ENCODE measurements at places on chromosomes 6 and 20. TPM values are rescaled to one million over a fixed set of nuclear protein-coding genes. Genes with fewer than 3 reads are reported as not detected.

DNA sequence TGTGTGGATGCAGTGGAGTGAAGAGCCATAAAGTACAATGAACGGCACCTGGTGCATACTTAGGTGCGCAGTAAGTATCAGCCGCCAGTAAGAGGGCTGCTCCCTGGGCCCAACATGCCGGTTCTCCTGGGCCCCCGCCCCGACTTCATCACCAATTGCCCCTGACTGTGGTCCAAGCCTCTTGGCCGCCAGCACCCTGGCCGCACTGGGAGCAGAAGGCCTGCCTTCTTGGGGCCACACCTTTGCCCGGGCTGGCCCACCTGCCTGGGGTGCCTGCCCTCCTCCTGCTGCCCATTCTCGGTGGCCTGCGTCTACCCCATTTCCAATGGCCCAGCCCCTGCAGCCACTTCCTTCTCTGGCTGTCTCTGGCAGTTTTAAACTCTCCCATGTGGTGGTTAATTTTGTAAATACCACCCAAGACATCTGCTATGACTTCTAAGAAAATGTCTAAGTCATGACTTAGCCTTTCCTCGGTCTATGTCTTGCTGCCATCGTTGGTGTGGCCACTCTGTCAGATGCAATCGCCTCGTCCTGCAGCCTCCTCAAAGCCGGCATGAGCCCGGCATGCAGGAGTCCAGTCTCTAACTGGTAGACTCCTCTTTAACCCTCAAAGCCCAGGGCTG, 36.8 kb downstream of the PMEPA1 start:
- no peak for DNase-seq
- no peak overlapping the region for H3K4me3 ChIP-seq
- H3K36me3 ChIP-seq: no peaks in the 10 kb centered on the region
- no peaks in the 10 kb centered on the region for H3K4me1 ChIP-seq

DNA sequence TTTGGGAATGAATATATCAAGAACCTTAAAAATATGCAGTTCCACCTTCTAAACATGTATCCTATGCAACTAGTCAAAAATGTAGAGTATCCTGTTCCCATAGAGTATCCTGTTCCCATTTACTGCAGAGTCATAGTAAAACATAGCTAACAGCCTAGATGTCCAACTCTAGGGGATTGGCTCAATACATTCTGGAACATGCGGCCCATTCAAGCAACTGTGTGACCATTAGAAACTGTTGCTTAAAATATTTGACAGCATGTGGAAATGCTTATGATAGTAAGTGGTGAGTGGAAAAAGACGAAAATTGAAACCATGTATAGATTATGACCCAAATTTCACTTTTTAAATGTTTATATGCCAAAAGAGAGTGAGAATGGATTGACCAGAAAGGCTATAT, 11.2 kb downstream of the FOXP4 start:
- H3K4me1 ChIP-seq: peaks cover 15% of the 10 kb centered on the region
- no peak overlapping the region for H3K4me3 ChIP-seq
- no peak overlapping the region for H3K27ac ChIP-seq
- no peaks in the 10 kb centered on the region for H3K36me3 ChIP-seq

- H3K4me1 ChIP-seq: no peaks in the 10 kb centered on the region
- no peak overlapping the region for H3K27ac ChIP-seq
- no peaks in the 10 kb centered on the region for H3K27me3 ChIP-seq
- no peaks in the 10 kb centered on the region for H3K36me3 ChIP-seq
Observed at GRCh38 chr20:51132279-51132678, 109.4 kb upstream of the KCNG1 start.

DNA sequence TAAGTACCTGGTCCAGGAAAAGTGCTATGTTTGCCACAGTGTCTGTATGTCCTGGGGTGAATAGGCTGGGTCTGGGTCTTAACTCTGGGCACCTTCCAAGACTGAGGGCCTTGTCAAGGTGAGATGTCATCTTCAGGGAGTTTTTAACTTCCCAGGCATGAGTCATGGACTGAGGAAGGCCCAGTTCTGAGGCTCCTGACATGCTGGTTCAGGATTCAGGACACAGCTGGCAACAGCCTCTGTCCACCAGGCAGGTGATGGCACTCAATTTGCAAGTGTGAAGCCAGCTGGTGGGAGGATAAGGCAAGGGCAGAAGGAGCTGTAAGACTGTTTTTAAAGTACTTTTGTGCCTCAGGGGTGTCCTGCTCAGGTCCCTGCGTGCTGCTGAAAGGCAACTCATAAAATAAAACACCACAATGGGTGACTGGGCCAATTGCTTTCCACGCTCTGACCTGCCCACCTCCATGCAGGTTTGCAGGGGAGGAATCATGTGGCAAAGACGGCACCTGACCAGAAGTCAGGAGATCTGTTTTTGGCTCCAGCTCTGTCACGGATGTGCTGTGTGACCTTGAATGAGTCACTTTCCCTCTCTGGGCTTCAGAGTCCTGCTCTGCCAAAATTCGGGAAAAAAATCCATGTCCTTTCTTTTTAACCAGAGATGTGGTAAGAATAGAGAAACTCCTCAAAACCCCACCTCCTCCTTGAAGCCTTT, 4.9 kb upstream of the PACSIN1 start:
- H3K4me3 ChIP-seq: no peak overlapping the region
- peaks cover 6% of the 10 kb centered on the region for H3K27me3 ChIP-seq
- no peaks in the 10 kb centered on the region for H3K36me3 ChIP-seq
- H3K4me1 ChIP-seq: peaks cover 5% of the 10 kb centered on the region
- no peak for DNase-seq
- no peak overlapping the region for H3K27ac ChIP-seq

DNA sequence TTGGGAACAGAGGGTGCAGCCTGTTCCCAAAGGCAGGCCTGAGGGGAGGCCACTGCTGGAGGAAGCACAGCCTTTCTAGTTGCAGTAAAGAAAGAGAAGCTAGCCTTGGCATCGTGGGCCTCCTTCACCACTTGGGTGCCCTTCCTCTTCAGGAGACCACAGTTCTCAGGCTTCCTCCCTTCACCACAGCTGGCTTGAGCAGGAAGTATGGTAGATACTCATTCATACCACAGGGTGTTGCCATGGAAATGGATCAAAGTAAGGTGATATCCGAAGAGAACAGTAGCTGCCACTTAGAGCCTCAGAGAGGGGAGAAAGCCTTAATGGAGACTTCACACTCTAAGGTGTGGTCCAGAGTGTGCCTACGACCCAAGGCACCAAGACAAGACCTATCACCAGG, 120.4 kb upstream of the RIPOR2 start:
- no peak overlapping the region for H3K4me3 ChIP-seq
- H3K27me3 ChIP-seq: no peaks in the 10 kb centered on the region
- H3K4me1 ChIP-seq: peaks cover 55% of the 10 kb centered on the region
- DNase-seq: peak; percentile 71

DNA sequence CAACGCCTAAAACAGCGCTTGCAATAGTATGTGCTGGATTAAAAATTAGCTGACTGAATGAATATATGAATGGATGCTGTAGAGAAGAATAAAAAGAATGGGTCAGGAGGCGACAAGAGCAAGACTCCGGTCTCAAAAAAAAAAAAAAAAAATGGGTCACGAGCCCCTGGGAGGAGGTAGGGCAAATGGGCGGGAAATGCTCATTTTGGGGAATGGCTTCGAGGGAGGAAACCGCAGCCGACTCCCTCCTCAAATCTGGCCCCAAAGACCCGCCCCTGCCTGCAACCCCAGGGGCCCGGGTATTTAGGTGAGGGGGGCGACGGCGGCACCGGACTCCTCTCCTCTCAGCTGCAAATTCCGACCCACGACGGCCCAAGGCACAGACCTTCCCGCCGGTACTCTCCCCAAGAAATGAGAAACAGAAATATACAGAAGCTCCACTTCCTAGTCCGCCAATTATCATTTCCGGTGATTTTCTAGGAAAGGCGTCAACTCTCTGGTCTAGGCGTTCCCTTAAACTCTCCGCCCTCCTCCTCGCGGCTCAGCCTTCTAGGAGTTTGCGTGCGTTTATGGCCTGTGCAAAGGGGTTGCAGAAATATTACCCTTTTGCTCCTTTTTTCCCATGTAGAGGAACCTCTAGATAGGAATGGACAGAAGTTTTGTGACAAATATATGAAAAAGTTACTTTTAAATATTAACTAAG, at the start of gene ZNF311:
TSS of gene ZNF311 (minus strand) at position 133 of the 703 bp plus-strand sequence. CDS start 1,361 bp downstream, outside the sequence.
- H3K4me1 ChIP-seq: peaks cover 9% of the 10 kb centered on the region
- no peak within 1 kb of the TSS for H3K27ac ChIP-seq
- DNase-seq: peak; percentile 29
- peak within 1 kb of the TSS; percentile 37 for H3K4me3 ChIP-seq
- H3K36me3 ChIP-seq: no peaks in the 10 kb centered on the region

GRCh38 chr20:1539816-1540419, 17.6 kb downstream of the SIRPD start:
- H3K27me3 ChIP-seq: no peaks in the 10 kb centered on the region
- H3K4me1 ChIP-seq: peaks cover 46% of the 10 kb centered on the region
- H3K27ac ChIP-seq: peak overlapping the region; percentile 26
- no peak for DNase-seq

DNA sequence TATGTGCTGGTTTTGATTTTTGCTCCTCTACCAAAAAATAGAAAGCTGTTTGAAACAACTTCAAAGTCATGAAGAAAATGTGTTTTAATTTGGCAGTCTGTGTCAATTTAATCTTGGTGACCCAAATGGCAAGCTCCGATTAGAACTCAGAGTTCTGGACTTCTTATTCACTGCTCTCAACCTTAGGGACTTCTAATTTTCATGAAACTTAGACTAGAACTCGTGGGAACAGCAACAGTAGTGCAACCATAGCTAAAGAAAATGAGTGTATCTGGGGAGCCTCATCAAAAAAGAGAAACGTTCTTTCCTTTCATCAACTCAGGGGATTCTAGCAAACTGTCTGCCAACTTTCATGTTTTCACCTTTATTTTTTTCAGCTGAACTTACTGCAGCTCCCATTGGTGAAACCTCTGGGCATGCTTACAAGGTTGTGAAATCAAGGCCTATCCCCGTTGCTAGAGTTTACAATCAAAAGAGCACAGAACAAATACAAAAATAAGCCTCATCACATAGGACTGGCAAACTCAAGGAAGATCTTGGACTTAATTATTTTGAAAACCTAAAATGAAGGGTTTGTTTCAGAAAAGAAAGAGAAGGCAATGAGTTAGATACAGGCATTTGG, 114.0 kb upstream of the HSF2 start:
- no peaks in the 10 kb centered on the region for H3K4me1 ChIP-seq
- DNase-seq: no peak
- H3K27ac ChIP-seq: no peak overlapping the region
- H3K36me3 ChIP-seq: no peaks in the 10 kb centered on the region
- H3K4me3 ChIP-seq: no peak overlapping the region

DNA sequence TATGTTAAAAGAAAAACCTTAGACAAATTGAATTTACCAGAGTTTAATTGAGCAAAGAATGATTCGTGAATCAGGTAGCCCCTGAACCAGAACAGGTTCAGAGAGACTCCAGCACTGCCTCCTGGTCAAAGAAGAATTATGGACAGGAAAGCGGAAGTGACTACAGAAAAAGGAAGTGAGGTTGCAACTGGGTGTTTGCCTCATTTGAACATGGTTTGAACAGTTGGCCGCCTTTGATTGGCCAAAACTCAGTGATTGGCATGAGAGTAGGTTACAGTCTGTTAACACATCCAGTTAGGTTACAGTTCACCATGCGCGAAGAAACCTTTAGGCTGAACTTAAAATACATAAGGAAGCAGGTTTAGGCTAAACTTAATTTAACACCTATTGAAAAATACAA, 248.8 kb downstream of the TFAP2A start:
- no peaks in the 10 kb centered on the region for H3K4me1 ChIP-seq
- H3K27me3 ChIP-seq: no peaks in the 10 kb centered on the region

GRCh38 chr6:169391473-169392071, 137.9 kb upstream of the THBS2 start:
- H3K4me3 ChIP-seq: no peak overlapping the region
- H3K27ac ChIP-seq: no peak overlapping the region
- DNase-seq: no peak
- no peaks in the 10 kb centered on the region for H3K36me3 ChIP-seq
- H3K4me1 ChIP-seq: no peaks in the 10 kb centered on the region
- H3K27me3 ChIP-seq: no peaks in the 10 kb centered on the region

DNA sequence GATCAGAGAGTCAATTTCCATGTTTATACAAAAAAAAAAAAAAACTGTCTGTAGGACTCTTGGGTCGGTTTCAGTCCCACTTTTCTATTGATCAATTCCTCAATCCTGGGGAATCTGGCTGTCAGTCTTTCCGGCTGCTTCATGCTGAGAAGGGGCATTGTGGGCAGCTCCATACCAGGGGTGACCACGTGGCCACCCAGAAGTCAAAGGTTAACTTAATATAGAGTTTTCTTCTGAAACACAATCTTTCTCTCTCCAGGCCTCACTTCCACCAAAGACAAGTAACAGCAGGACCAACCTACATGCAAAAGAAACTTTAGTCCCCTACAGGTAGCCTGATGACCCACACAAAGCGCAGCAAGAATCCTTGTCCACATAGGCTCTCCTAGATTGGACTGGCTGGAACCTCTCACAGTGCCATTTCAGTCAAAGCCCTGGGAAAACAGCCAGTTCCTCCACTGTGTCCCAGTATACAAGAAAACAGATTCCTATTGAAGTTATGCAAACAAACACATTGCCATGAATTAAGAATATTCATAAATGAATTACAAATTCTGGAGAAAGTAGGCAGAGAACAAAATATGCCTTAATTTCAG, 18.5 kb upstream of the SERPINB9 start:
- H3K27ac ChIP-seq: no peak overlapping the region
- H3K27me3 ChIP-seq: no peaks in the 10 kb centered on the region
- H3K36me3 ChIP-seq: no peaks in the 10 kb centered on the region
- H3K4me3 ChIP-seq: no peak overlapping the region
- H3K4me1 ChIP-seq: peaks cover 16% of the 10 kb centered on the region
- DNase-seq: no peak

DNA sequence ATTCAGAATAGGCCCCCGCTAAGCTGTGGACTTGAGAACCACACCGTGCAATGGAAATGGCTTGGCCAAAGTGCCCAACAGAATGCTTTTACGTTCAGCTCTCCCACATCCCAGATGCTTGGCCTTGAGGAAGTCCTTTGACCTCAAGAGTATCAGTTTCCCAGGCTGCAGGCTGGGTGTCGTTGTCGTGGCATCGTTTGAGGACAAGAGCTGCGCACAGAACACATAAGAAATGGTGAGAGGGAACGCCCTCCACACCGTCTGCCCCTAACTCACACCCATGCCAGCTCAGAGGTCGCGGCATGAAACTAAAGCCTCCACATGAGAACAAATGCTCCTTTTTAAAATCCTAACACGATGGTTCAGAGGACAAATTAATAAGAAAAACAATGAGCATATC, 37.0 kb downstream of the NFATC2 start:
- H3K36me3 ChIP-seq: no peaks in the 10 kb centered on the region
- no peak overlapping the region for H3K27ac ChIP-seq
- no peaks in the 10 kb centered on the region for H3K27me3 ChIP-seq
- no peak overlapping the region for H3K4me3 ChIP-seq
- H3K4me1 ChIP-seq: peaks cover 5% of the 10 kb centered on the region

- H3K4me1 ChIP-seq: peaks cover 4% of the 10 kb centered on the region
- no peak overlapping the region for H3K4me3 ChIP-seq
- no peak overlapping the region for H3K27ac ChIP-seq
- no peak for DNase-seq
- peaks cover 29% of the 10 kb centered on the region for H3K36me3 ChIP-seq
Observed at GRCh38 chr6:37269105-37269504, 11.2 kb upstream of the TMEM217 start.

GRCh38 chr6:78947529-78947928, 80.2 kb downstream of the IRAK1BP1 start:
- H3K27me3 ChIP-seq: no peaks in the 10 kb centered on the region
- peaks cover 90% of the 10 kb centered on the region for H3K36me3 ChIP-seq
- H3K27ac ChIP-seq: no peak overlapping the region
- no peak overlapping the region for H3K4me3 ChIP-seq
- no peaks in the 10 kb centered on the region for H3K4me1 ChIP-seq

- H3K27me3 ChIP-seq: peaks cover 3% of the 10 kb centered on the region
- H3K27ac ChIP-seq: no peak overlapping the region
- no peak overlapping the region for H3K4me3 ChIP-seq
- peaks cover 10% of the 10 kb centered on the region for H3K4me1 ChIP-seq
Observed at GRCh38 chr6:33592595-33593413, 12.7 kb upstream of the BAK1 start.

GNMT gene
- 7.8 TPM for polyA plus RNA-seq

LINC00237 gene
- 0.39 TPM for polyA plus RNA-seq

MAVS gene
- 16.6 TPM for polyA plus RNA-seq

KCNK16 gene
- polyA plus RNA-seq: not detected

NOTCH4 gene
- polyA plus RNA-seq: 5.2 TPM

Data from CD14-positive monocyte (primary cell).